ENCODE measurements at places on chromosomes 11 and 22.

GRCh38 chr22:49884503-49885260, 31.0 kb downstream of the ZBED4 start:
- no peak for DNase-seq

DNA sequence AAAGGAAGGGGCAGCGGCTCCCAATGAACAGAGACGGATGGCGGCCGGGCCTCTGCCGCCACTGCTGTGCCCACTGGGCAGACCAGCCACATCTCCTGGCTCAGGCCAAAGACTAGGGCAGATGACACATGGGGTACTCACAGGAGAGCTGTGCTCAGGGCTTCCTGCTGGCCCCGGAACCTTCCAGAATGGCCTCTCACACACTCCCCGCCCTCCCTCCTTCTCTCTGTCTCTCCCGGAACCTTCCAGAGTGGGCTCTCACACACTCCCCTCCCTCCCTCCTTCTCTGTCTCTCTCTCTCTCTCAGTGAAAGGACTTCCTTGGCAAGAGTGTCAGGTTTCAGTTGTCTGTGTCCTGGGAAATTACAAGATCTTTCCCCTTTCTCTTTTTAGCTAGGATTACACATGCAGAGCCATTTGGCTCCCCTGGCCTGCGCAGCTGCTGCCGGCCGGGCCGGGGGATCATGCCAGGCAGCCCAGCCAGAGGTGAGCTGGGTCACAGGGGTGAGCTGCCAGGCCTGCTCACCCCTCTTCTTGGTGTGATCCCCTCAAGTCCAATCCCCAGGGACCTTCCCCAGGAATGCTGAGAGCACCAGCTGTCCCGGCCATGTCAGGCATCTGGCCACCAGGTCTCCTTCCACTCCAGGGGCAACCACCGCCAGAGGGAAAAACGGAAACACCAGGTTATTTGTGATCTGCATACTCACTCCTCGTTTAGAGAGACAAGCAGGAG, 45.3 kb upstream of the ADA2 start:
- DNase-seq, result no peak

DNA sequence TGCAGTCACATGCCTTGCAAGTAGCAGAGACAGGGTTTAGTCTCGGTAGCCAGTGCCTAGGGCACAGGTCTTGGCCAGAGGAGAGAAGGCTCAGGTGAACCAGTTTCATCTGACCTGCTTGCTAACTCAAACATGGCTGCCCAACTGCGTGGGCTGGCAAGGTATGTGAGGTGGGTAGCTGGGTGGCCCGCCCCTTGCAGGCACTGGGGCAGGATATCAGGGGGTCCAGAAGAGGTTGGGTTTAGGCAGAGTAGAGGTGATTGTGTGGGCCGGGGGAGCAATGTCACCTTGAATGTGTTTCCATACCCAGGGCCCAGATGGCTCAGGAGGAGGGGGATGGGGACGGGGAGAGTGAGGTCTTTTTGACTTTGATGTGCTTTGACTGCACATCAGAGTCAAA, 37.7 kb downstream of the ST3GAL4 start:
- DNase-seq, result no peak

DNA sequence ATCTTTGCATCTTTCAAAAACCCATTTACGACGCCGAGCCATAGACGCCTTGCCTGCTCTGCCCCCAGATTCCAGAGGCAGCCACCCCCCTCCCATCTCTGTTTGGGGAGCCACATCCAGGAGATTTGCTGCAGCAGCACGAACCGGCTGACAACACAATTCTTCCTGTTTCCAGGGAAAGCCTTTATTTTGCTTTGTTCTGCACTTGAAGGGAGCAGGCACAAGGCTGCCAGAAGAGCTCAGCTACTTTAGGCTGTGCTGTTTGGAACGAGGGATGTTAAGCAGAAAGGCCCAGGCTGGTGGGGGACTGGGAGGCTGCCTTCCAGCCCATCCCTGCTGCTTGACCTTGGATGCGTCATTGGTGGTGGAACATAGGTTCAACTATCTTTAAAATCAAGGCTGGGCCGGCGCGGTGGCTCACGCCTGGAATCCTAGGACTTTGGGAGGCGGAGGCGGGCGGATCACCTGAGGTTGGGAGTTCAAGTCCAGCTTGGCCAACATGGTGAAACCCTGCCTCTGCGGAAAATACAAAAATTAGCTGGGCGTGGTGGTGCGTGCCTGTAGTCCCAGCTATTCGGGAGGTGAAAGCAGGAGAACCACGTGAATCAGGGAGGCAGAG, 243.9 kb downstream of the MIAT start:
- no peak for DNase-seq

GRCh38 chr11:106523171-106523570, 445.7 kb downstream of the AASDHPPT start:
- DNase-seq, result no peak

- no peak for DNase-seq
Observed at GRCh38 chr11:75826461-75827230, 11.6 kb downstream of the UVRAG start.

DNA sequence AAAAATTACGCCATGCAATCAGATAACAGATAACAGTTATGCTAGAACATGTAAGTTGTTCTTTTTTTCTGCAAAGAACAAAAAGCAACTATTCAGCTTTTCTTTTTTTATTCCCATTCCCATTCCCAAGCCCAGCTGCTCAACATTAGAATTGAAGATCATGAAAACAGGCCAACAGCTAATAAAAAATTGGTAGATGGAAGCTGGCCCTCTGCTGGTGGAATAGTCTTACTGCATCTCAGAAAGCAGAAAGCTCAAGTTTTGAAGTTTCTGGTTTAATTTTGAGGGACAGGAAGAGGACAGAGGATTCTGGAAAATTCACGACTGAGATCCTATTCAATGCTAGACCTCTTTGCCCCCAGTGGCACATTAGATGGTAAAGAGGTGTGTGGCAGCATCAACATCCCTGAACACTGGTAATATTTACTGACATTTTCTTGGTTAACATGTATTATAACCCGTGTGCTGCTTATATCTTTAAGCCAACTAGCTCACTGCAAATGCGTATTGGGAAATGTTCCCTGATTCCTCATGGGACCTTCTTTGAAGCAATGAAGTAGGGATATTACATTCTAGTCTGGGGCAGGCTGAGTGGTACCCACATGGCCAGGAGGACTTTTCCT, 591.2 kb downstream of the OPCML start:
- no peak for DNase-seq

DNA sequence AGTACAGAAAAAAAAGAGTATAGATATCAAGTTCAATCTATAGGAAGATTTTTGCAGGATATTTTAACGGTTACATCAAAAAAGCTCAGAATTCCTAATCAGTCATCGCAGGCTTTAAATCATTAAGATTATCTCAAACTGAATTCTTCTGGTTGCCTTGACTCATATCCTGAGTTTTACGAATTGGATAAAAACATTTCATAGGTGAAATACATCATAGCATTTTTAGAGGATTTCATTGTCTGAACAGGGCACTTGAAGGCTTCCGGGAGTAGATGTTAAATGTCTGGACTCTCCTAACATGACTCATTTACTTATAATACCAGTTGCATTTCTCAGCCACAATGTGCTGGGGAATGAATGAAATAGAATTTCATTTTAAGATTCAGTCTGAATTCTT, 2216.6 kb upstream of the RAG2 start:
- DNase-seq, result no peak

DNA sequence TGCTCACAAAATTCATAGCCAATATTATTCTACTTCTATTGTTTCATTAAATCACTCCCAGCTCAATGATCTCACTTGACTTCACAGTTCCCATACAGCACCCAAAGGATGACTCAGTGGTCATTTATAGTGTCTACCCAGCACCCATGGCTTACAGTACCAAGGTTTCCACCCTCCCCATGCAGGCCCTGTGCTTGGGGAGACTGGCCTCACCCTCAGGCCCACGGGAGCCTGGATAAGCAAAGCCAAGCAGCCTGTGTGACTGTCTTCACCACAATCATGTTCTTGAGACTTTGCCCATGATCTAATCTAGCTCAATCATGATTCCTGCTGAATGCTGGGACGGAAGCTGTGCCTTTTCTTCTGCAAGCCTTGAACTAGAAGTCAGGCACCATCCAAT, 97.6 kb downstream of the SLC36A4 start:
- no peak for DNase-seq

Data from effector memory CD8-positive, alpha-beta T cell (primary cell).